ENCODE measurements at places on chromosomes 1 and 21. TPM values are rescaled to one million over a fixed set of nuclear protein-coding genes. Genes with fewer than 3 reads are reported as not detected.

DNA sequence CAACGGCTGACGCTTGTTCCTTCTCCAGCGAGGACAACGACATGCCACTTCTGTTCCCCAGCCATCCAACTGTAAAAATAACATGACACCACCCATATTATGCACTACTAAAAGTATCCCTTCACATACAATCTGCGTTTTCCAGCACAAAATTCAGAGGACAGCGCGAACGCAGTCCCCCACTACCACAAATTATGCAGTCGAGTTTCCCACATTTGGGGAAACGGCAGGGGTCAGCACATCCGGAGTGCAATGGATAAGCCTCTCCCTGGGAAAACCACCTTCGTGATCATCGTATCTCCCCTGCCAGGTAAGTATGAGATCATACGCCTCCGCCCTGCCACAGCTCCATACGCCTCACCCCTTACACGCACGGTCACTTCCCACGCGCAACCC is 120.9 kb downstream of the PPIAL4G start:
- DNase-seq, result no peak

- no peak for DNase-seq
Observed at GRCh38 chr1:59027177-59027576, 243.3 kb upstream of the JUN start.

GRCh38 chr21:44327603-44327974 is 11.6 kb downstream of the CFAP410 start:
- no peak for DNase-seq

- DNase-seq, result peak; percentile 74
Observed at GRCh38 chr1:19080721-19081120, 124.2 kb upstream of the IFFO2 start.

GRCh38 chr1:164664127-164664526 is 105.1 kb downstream of the PBX1 start:
- DNase-seq, result no peak

- DNase-seq, result no peak
Observed at GRCh38 chr1:1425753-1426495, 4.8 kb upstream of the ANKRD65 start.

GRCh38 chr1:81305997-81306452 is 494.7 kb upstream of the ADGRL2 start:
- DNase-seq, result peak; percentile 74

- DNase-seq, result no peak
Observed at GRCh38 chr1:46485564-46486431, 3.8 kb upstream of the DMBX1 start.

DNA sequence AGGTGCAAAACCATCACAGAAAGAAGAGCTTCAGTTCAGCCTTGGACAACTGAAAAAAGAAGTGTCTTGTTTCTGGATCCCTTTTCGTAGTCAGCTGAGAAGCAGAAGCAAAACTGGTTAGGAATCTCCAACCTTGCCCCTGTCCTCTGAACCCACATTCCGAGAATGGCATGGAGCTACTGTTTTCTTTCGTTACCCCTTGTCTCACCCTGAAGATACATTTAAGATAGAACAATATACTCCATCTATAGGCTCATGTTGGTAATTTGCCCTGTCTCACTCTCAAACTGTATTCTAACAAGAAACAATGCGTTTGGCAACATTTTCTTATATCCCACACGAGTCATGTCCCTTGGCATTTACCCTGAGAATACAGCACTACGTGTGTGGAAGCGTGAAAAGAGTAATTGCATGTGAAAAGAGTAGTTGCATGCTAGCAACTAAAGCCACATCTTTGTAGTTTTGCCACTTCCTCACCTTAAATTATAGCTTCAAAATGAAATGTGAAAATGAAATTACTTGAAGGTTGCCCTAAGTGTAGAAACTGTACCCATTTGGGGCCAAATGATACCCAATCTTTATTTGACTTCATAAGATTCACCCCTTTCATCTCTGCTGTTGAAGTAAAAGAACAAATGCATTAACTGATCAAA is 5.3 kb downstream of the SLAMF7 start:
- no peak for DNase-seq

DNA sequence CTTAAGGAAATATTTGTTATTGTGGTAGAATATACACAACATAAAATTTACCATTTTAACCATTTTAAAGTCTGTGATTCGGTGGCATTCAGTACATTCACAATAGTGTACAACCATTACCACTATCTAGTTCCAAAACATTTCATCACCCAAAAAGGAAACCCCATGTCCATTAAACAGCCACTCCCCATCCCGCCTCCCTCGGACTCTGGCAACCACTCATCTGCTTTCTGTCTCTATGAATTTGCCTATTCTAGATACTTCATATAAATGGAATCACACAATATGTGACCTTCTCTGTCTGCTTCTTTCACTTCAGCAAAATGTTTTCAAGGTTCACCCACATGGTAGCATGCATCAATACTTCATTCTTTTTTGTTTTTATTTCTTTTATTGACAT is 51.3 kb downstream of the PTP4A2 start:
- no peak for DNase-seq

GRCh38 chr1:218496561-218496960 is 151.4 kb downstream of the TGFB2 start:
- peak; percentile 100 for DNase-seq

DNA sequence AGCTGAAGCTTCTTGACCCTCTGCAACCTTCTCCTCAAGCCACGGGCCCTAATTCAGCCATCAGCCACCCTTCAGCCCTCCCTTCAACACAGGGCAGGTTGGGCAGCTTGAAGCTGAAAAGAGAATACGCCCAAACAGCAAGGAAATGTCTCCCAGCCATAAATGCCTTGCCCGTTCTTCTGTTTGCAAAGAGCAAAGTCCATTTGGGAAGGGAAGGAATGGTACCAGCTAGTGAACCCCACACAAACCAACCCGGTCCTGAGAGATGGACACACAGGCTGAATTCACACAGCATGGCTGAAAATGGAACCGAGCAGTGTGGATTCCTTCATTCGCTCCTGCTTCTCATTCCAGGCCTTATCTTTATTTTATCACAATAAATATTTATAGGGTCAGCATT is 11.5 kb downstream of the PLEKHA6 start:
- DNase-seq, result no peak

- no peak for DNase-seq
Observed at GRCh38 chr1:236066828-236067386, 2.0 kb upstream of the NID1 start.

- DNase-seq, result no peak
Observed at GRCh38 chr1:191536791-191537429, 621.4 kb upstream of the RGS18 start.

- peak; percentile 4 for DNase-seq
Observed at GRCh38 chr1:208045463-208046260, 134.7 kb upstream of the CD34 start.

GRCh38 chr1:16971341-16972188 is 8.9 kb downstream of the MFAP2 start:
- peak; percentile 67 for DNase-seq

DNA sequence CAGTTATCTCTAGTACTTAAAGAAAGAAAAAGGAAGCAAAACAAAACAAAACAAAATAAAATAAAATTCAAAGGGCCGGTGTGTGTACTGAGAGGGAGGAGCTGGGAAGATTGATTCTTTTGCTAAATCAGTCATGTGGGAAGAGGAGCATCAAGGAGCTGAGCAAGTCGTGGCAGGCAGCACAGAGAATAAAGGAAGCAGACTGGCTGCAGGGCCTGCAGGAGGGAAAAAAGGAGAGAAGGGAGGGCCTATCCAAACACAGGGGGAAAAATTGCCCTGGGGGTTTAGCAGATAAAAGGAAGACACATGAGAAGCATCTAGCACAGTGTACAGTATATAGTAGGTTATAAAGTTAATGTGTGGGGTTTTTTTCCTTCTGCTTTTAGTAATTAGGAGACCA is 27.6 kb downstream of the AGO4 start:
- DNase-seq, result no peak

GRCh38 chr1:171494076-171494475 is 8.7 kb downstream of the PRRC2C start:
- no peak for DNase-seq

DNA sequence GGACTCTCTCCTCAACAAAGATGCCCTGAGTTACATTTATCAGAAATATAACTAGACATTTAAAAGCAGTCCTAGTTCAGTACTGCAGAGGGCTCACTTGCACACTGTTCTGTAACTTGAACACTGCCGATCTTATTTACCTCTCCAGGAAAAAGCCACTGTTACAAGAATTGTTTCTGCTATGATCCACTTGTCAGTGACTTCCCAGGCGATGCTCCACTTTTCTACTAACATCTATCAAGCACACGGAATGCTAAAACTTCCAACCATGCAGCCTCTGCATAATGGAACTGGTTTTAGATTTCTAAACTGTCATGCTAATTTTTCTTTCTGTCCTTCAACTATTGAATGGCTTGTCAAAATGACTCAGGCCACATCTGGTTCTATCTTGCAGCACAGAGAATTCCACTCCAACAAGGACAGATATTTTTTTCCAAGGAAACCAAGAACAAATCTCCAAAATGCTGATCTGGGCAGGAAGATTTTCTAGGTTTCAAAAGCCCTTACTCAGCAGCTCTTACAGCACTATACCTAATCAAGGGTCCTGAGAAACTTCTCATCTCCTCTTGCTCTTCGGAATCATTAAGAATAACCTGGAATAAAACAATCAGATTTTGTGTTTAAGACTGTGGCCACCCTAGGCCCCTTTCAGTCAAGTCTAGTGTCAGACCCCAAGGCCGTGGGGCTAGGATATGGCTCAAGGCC is 9.9 kb downstream of the SEC16B start:
- DNase-seq, result peak; percentile 57

GRCh38 chr21:34801519-34802132 is 132.8 kb downstream of the CLIC6 start:
- DNase-seq, result peak; percentile 33

DNA sequence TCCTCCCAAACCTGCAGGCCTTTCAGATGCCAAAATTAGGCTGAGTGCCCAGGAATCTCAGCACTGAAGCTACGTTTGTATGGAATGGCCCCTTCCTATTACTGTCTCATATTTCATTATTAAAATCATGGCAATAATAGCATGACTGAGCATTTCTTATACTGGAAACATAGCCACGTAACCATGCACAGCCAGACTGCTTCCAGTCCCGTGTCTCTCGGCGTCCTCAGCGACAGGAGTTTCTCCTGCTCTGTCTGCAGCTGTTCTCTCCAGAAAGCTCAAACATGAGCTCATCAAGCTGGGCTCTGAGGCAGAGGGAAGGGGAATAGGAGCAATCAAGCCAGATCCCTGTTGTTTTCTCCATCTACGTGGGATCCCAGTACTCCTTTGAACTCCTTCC is 104.0 kb downstream of the CDC7 start:
- no peak for DNase-seq

DNA sequence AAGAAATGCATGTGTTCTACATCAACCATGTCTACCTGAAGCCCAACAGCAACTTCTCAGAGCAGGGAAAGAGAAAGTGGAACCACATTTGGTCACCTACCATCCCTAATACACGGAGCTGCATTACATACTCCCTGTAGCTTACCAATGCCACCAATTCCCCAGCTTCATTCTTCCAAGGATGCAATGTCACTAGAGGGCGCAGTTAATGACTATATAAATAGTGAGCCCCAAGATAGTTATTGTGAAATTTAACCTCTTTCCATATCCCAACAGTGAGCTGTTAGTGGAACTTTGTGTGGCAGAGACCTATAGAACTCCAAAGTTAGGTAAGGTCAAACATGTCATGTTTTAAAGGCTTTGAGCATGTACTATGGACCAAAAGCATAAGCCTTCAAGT is 618.3 kb downstream of the SMYD3 start:
- DNase-seq, result peak; percentile 25

- no peak for DNase-seq
Observed at GRCh38 chr1:61887931-61888564, 145.8 kb downstream of the PATJ start.

GRCh38 chr1:78291418-78291817 is 199.4 kb upstream of the PTGFR start:
- no peak for DNase-seq

GRCh38 chr1:46030074-46030870 is 102.2 kb downstream of the PIK3R3 start:
- DNase-seq, result no peak

DNA sequence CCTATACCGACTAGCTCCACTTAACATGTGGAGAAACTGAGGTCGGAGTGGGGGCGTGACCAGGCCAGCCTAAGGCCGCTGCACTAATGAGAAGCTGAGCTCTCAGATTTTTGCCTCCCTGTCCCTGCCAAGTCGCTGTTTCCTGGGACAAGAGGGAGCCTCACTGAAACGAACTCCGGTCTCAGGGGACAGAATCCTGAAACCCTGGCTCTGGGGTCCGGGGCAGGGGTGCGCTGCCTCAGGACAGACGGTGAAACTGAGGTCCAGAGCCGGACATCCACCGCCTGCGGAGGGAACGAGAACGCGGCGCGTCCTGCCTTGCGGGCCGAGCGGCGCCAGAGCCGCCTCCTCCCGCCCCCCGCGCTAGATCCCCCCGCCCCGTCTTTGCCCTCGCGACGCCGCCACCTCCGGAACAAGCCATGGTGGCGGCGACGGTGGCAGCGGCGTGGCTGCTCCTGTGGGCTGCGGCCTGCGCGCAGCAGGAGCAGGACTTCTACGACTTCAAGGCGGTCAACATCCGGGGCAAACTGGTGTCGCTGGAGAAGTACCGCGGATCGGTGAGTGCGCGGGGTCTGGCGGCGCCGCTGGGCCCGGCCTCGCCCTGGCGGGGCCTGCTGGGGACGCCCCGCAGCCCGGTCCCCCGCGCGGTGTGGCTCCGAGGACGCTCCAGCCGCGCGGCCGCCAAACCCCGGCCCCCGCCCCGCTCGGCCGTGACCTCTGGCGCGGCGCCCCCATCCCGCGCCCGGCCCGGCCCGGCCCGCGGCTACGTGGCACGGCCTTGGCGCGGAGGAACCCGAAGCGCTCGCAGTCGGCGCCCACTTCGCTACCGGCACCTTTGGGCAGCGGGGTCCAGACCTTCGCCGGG is at the start of gene GPX7:
TSS of gene GPX7 (plus strand) at position 381 of the 865 bp plus-strand sequence. CDS start at position 420, 39 bp downstream.
- DNase-seq, result no peak

S100A9 gene
- 25.0 TPM for total RNA-seq

RHOU gene
- total RNA-seq, result 1.2 TPM

AMY1C gene
- total RNA-seq, result not detected

USP21 gene
- 1.7 TPM for total RNA-seq

RUNX3 gene
- total RNA-seq, result not detected

FCRL6 gene
- total RNA-seq, result not detected

TLR5 gene
- total RNA-seq, result 0.17 TPM

LYPD8 gene
- 2.6 TPM for total RNA-seq

SMIM1 gene
- not detected for total RNA-seq

BECN2 gene
- not detected for total RNA-seq

PIP5K1A gene
- total RNA-seq, result 95.5 TPM

TTC3 gene
- 302 TPM for total RNA-seq

FMO3 gene
- total RNA-seq, result not detected

KMO gene
- total RNA-seq, result 11.3 TPM

RXFP4 gene
- total RNA-seq, result not detected

ADGRL2 gene
- 117 TPM for total RNA-seq

TTLL7 gene
- 14.0 TPM for total RNA-seq

Measured in renal cortical epithelial cell (primary cell).